ENCODE measurements at places on chromosomes 6 and 20.

- DNase-seq, result no peak
Measured at GRCh38 chr6:36839749-36840431, 646 bp upstream of the CPNE5 start.

GRCh38 chr6:152696522-152696921 is 1.2 kb upstream of the MYCT1 start:
- DNase-seq, result no peak

- no peak for DNase-seq
Measured at GRCh38 chr6:160733050-160733646, 31.1 kb downstream of the PLG start.

DNA sequence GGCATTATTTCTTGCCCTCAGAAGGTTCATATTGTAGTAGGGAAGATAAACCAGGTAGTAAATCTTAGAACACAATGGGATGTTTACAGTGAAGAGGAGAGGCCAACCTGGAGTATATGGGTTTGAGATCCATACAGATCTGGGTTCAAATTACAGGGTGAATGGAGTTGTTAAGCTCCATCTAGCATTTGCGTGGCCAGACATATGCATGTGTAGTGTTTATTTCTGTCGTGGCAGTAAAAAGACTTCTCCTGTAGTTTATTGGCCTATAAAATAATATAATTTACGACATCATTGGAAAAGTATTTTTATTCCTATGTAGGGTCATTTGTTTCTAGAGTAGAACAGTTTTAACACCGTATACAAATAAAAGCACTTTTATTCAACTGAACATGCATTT is 25.2 kb upstream of the TULP4 start:
- no peak for DNase-seq

- no peak for DNase-seq
Measured at GRCh38 chr20:48776306-48776705, 51.5 kb downstream of the PREX1 start.

- no peak for DNase-seq
Measured at GRCh38 chr6:50707191-50707590, 6.1 kb upstream of the TFAP2D start.

GRCh38 chr20:33176101-33176500 is 8.1 kb downstream of the BPIFA2 start:
- no peak for DNase-seq

DNA sequence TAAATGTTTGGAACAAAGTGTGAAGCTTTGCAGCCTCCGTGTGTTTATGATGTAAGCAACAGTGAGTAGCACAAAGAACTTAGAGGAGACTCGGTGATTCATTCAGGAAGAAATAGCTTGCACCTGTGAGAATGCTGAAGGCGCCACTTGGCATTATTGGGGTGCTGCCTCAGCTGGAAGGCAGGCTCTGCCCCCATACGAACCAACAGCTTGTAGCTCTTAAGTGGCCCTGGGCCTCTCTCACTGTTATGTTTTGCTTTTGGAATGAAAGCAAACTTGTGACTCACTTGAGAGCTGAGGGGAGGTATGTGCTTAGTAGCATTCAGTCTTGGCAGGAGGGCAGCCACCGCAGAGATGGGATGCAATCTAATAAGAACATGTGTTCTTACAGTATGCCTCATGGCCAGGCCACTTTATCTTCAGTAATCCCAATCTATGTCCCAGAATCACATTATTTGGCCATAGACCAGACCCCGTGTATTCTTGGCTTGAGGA is 310.7 kb downstream of the EYA4 start:
- no peak for DNase-seq

- DNase-seq, result no peak
Measured at GRCh38 chr20:24969186-24970029, 20.3 kb downstream of the CST7 start.

GRCh38 chr20:15455279-15455678 is 1117.9 kb upstream of the FLRT3 start:
- no peak for DNase-seq

DNA sequence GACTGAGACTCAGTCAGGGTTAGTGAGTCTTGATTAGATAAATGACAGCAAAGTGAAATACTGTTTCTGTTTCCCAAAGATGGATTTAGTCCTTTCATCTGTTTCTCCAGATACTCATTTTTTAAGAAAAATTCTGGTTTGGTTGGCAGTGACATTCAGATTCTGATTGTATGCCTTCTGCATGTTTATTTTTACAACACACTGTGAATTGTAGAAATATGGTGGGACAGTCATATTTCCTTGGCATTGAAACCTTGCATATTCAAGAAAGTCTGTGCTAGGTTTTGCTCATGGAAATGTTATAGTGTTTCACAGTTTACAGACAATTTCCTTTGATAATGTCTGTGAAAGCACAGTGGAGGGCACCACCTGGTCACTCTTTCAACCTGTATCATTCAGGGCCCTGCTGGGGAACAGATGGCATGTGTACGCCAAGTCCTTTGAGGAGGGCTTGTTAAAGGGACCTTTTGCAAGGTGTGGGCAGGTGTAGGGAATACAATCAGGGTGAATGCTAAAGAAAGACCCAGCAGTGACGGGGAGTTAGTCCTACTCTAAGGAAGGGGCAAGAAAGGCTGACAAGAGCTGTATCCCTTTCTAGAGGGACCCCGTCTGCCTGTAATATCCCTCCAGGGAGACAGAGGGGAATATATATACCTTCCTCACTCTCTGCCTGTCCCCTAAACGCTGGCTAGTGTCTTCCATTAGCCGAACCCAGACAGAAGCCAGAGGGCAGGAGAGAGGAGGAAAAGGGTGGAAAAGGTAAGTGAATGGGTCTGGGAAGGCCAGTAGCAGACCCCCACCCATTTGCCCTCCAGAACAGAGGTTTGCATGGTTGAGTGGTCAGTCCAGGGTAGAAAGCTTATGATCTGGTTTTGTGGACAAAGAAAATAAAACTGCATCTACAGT is 10.2 kb downstream of the PLCB4 start:
- DNase-seq, result no peak

DNA sequence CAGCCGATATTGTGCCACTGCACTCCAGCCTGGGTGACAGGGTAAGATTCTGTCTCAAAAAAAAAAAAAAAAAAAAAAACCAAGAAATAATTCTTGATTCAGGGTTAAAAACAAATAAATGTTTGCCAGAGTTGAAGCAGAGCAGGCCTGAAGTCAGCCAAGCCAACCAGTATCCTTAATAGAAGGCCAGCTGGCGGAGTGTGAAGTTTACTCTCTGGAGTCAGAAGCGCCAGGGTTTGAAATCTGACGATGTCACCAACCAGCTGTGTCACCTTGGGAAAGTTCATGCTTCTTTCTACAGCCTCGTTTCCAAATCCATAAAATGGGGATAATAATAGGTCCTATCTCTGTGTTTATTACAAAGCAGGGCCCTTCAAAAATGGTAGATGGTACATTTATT is 73.0 kb upstream of the ENPP5 start:
- no peak for DNase-seq

- DNase-seq, result no peak
Measured at GRCh38 chr20:10667077-10667401, 6.8 kb downstream of the JAG1 start.

GRCh38 chr6:20882014-20882413 is 347.8 kb downstream of the CDKAL1 start:
- no peak for DNase-seq

DNA sequence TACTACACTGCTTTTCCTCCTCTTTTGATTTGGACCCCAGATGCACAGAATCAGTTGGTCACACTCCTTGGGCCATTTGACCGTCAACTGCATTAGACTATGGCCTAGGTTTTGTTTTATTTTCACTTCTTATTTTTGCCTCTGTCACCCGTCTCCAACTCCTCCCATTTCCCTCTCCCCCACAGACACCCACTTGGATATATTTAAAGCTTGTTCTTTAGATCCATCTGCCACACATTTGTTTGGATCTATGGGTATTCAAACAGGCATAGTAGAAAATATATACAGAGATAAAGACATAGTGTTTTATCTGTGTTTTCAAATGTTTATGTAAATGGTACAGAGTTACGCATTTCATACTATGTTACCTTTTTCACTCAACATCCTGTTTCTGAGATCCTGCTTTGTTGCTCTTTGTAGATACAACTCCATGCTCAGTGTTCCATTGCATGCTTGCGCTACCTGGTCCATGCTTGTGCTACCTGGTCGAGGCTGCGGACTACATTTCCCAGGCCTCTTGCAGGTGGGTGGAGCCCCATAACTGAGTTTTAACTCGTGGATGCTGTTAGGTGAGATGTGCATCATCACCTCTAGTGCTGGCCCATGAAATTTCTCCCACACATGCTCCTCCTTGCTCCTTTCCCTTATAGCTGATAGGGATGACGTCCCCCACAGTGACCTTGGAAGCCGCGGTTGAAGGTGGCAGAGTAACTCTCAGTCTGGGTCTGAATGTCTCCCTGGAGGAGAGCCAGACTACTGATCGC is 11.5 kb upstream of the PREX1 start:
- DNase-seq, result no peak

DNA sequence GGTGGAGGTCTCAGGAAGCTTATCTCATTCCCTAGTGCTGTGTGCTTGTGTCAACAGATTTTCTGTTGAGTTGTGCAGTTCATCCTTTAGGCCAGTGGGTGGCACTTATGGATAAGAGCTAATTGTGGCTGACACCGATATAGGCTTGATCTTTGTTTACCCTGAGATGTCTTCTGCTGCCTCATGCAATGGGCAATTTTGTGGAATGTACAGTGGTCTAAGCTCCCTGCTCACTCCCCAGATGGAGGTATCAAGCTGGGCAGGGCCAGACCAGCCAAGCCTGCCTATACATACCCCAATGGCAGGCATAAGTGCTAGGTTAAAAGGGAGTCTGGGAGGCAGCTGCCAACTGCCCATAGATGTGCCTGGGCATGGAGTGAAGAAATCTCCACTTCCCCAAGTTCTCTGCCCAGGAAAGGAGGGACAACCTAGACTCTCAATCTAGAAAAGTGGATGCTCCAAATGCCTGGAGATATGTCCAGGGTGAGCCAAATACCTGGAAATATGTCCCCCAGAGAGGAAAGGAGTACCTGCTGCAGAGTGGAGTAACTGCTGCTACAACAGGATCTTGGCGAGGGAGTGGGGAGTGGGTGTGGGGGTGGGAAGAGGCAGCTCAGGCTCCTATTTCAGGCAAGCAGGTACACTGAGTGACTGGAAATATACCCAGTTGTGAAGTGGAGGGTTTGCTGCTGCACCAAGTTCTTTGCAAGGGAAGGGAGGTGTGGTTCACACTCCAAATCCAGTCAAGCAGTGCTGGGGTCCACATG is 53.2 kb upstream of the ARG1 start:
- no peak for DNase-seq

DNA sequence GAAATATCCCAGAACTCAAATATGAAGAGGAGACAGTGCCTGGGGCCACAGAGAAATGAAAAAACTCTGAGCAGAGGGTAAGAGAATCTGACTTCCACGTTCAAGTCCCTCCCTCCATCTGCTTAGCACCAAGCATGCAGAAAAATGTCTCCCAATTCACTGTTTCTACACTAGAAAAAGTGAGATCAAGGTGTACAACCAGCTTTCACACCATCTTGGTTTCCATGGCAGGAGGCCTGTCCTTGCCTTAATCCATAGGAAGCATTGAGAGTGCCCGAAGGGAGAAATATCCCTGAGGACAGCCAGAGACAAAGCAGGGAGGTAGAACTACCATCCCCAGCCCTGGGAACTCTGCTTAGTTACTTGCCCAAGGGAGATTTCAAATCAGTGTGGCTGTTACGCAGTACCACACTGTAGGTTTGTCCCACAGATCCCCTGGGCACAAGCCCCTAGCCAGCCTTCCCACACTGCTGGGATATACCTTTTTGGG is 82.9 kb downstream of the SCML4 start:
- DNase-seq, result no peak

GRCh38 chr20:62123450-62124118 is 1.3 kb downstream of the LSM14B start:
- no peak for DNase-seq

GRCh38 chr20:49393803-49394202 is 88.7 kb downstream of the KCNB1 start:
- DNase-seq, result no peak

DNA sequence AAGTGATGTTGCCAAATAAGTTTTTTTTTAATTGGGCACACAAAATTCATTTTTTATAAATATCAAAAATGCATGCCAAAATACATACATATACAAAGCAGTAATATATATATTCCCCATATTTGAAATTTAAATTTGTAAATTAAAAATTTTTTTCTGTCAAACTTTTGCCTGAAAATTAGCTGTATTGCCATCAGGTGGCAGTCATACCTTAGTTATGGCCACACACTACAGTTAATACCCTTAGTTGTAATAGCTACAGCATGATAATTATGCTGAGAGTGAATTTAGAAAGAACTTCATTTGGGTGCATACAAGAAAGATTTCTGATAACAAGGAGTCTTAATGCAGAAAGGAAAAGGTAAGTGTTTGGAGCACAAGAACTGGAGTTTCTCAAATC is 46.2 kb upstream of the SDHAF4 start:
- no peak for DNase-seq

DNA sequence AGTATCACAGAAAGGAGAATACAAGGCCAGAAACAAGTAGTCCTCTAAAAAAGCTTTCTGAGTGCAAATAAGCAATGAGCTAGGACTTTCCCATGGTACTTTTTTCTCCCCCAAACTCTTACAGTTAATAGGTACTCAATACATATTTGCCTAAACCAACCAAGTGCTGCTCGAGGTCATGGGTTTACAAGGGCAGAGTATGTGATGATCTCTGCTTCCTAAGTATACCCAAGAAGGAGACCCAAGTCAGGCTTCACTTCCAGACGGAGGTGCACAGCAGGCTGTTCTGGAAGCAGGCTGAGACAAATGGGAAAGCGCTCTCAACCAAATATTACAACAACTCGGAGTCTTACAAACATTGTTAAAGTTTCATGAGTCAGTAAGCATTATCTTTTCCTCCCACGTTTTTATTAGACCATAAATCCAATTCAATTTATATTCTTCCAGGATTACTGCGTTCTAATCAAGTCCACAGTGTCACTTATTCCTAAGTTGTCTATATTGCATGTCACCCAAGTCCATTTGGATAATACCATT is 8.1 kb downstream of the FYN start:
- DNase-seq, result no peak

DNA sequence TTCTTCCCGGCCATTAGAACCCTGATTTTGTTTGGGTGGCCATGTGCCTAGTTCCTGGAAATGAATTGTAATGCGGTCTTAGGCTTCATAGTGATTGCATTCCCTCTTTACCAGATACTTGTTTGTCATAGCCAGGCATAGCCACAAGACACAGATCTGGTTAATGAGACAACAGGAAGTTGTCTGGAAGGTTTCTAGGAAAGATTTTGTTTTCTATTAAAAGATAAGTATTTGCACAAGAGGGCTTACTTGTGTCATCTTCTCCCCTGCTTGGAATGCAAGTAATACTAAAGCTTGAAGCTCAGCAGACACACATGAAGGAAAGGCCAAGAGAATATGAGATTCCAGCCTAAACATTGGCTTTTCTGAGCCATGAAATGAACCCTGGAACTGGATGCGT is 12.9 kb downstream of the FARS2 start:
- DNase-seq, result no peak

- no peak for DNase-seq
Measured at GRCh38 chr20:16955971-16956370, 207.8 kb downstream of the OTOR start.
